ENCODE measurements at places on chromosomes 6 and 20.

- no peak overlapping the region for H3K4me3 ChIP-seq
- DNase-seq, result no peak
- H3K27ac ChIP-seq, result no peak overlapping the region
- H3K4me1 ChIP-seq, result no peaks in the 10 kb centered on the region
- H3K27me3 ChIP-seq, result peaks cover 20% of the 10 kb centered on the region
Measured at GRCh38 chr6:13827032-13827431, 12.7 kb upstream of the MCUR1 start.

DNA sequence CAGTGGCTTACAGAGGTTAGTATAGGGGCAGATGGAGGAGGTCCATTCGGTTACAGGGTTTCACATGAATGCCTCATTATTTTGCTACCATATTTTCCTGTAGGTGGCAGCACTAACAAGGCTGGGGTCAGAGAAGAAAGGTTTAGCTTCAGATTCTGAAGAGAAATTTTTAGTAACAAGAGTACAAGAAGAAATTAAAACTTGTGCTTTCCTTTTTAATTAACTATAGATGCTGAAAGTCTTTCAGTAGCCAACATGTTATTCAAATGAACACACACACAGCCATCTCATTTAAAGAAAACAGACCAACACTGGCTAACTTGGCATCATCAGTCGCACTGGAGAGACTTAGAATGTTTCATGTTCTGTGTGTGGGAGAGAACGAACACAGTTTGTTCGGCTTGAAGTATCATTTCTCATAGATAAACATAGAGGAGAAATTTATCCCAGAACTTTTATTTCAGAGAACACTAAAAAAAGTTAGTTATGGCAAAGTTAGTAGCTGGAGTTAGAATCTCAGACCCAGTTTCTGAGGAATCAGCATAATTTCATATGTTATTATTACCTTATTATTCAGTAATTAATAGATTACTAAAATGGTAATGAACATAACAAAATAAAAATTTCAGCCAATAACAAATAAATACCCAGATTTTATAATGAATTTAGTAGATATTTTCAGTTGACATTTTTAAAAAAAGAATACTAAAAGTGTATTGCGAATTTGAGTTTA, 314.0 kb upstream of the RSPO3 start:
- no peaks in the 10 kb centered on the region for H3K36me3 ChIP-seq
- no peak for DNase-seq
- H3K4me3 ChIP-seq, result no peak overlapping the region
- H3K4me1 ChIP-seq, result no peaks in the 10 kb centered on the region
- no peak overlapping the region for H3K27ac ChIP-seq

GRCh38 chr20:20517296-20517695, 149.4 kb downstream of the INSM1 start:
- H3K27ac ChIP-seq, result no peak overlapping the region
- no peak for DNase-seq
- no peak overlapping the region for H3K4me3 ChIP-seq
- H3K27me3 ChIP-seq, result no peaks in the 10 kb centered on the region
- H3K36me3 ChIP-seq, result peaks cover 85% of the 10 kb centered on the region

- H3K36me3 ChIP-seq, result no peaks in the 10 kb centered on the region
- DNase-seq, result no peak
- no peaks in the 10 kb centered on the region for H3K4me1 ChIP-seq
- H3K27ac ChIP-seq, result no peak overlapping the region
- H3K4me3 ChIP-seq, result no peak overlapping the region
- H3K27me3 ChIP-seq, result peaks cover 8% of the 10 kb centered on the region
Measured at GRCh38 chr6:154106251-154106650, 67.2 kb downstream of the OPRM1 start.

GRCh38 chr6:152700427-152700826, 2.7 kb downstream of the MYCT1 start:
- no peak for DNase-seq
- H3K27me3 ChIP-seq, result peaks cover 18% of the 10 kb centered on the region
- H3K36me3 ChIP-seq, result no peaks in the 10 kb centered on the region
- no peak overlapping the region for H3K4me3 ChIP-seq
- no peak overlapping the region for H3K27ac ChIP-seq

DNA sequence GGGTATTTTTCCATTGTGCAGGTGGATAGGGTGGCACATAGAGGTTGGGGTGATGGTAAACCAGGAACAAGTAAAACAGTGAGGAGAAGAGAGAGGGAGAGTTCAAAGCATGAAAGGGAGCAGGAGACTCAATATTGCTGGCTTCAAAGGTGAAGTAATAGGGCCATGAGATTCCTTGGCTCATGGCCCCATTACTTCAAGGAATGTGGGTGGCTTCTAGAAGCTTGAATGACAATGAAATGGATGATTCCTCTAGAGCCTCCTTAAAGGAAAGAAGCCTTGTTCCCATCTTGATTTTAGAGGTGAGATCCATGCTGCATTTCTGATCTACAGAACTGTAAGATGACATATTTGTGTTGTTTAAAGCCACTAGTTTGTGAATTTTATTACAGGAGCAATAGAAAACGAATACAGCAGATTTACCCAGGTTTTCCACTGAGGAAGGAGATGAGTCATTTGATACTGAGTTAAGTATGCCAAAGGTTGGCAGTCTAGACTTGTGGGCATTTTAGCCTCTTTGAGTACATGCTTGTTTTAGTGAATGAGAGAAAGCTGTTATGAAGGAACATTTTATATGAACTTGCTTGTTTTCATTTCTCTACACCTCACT, 110.4 kb downstream of the PLCB4 start:
- no peak overlapping the region for H3K4me3 ChIP-seq
- no peaks in the 10 kb centered on the region for H3K4me1 ChIP-seq
- DNase-seq, result no peak

GRCh38 chr6:11535801-11536230, 1.7 kb upstream of the TMEM170B start:
- no peaks in the 10 kb centered on the region for H3K27me3 ChIP-seq
- H3K4me1 ChIP-seq, result peaks cover 7% of the 10 kb centered on the region
- no peak overlapping the region for H3K27ac ChIP-seq
- H3K4me3 ChIP-seq, result peak overlapping the region; percentile 8
- H3K36me3 ChIP-seq, result no peaks in the 10 kb centered on the region

DNA sequence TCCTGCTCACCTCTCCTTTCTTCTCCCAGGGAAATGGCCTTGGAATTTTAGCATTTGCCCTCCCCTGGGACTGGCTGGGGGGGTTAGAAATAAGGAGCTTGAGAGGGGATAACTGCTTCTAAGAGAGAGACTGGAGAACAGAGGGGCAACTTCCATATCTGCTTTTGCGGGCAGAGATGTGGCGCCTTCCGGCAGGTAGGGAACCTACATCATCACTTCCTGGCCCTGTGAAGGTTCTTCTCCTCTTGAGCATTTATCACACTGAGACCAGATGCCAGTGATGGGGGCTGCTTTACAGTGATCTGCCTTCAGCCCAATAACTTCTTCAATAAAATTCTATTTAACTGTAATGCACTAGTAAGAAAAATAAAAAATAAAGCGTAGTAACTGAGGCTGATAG, 48.1 kb downstream of the TBC1D7 start:
- H3K27me3 ChIP-seq, result no peaks in the 10 kb centered on the region
- H3K4me1 ChIP-seq, result peaks cover 40% of the 10 kb centered on the region
- no peak overlapping the region for H3K4me3 ChIP-seq
- no peaks in the 10 kb centered on the region for H3K36me3 ChIP-seq
- no peak for DNase-seq
- H3K27ac ChIP-seq, result no peak overlapping the region

- peaks cover 36% of the 10 kb centered on the region for H3K4me1 ChIP-seq
- DNase-seq, result no peak
- no peaks in the 10 kb centered on the region for H3K27me3 ChIP-seq
- no peak overlapping the region for H3K4me3 ChIP-seq
- H3K27ac ChIP-seq, result no peak overlapping the region
Measured at GRCh38 chr6:5305968-5306626, 44.8 kb downstream of the FARS2 start.

DNA sequence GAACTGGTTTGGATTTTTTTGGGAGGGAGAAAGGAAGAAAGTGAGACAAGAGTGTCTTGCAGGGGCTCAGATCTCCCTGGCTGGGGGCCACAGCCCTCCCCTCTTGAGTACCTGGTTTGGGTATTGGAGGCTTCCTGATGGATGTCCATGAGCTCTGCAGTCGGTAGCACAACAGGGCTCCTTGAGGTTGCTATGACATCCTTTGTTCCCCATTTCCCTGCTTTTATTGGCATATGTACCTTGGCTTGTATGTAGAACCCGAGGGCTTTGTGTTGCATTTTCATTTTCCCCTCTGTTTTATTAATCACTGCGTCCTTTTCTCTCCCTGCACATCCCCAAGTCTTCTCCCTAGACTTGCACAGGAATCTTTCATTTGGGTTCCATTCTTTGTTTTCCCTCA, 355.5 kb upstream of the TSHZ2 start:
- H3K27ac ChIP-seq, result no peak overlapping the region
- H3K27me3 ChIP-seq, result peaks cover 11% of the 10 kb centered on the region
- peaks cover 6% of the 10 kb centered on the region for H3K4me1 ChIP-seq
- H3K4me3 ChIP-seq, result no peak overlapping the region
- no peak for DNase-seq

- peak overlapping the region; percentile 96 for H3K27ac ChIP-seq
- H3K4me1 ChIP-seq, result peaks cover 31% of the 10 kb centered on the region
- H3K27me3 ChIP-seq, result no peaks in the 10 kb centered on the region
- no peak overlapping the region for H3K4me3 ChIP-seq
- DNase-seq, result no peak
Measured at GRCh38 chr6:2959909-2960719, 11.3 kb downstream of the SERPINB6 start.

DNA sequence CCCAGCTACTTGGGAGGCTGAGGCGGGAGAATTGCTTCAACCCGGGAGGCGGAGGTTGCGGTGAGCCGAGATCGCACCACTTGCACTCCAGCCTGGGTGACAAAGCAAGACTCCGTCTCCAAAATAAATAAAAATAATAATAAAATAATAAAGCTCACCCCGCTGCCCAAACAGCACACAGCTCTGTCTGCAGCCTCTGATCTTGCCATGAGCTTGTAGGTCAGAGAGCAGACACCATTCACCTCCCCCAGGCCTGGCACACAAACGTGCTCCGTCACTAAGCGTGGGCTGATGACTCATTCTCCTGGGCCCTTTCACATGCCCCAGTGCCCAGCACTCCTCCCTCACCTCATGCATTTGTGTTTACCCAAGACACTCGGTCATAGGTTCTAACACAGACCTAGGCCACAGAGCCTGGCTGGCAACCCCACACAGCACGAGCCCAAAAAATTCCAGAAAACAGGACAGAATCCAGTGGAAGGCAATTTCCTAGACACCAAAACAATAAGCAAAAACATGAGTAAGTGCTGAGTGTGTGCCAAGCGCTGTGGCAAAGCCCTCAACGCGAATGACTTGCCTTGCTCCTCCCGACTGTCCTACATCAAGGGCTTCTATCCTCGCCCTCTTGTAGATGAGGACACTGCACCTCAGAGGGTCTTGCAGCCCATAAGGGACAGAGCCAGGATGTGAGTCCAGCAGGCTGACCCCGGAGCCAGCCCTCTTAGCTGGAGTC, 18.0 kb downstream of the ATP9A start:
- H3K4me3 ChIP-seq, result no peak overlapping the region
- no peak for DNase-seq
- no peak overlapping the region for H3K27ac ChIP-seq
- peaks cover 6% of the 10 kb centered on the region for H3K27me3 ChIP-seq
- no peaks in the 10 kb centered on the region for H3K36me3 ChIP-seq

DNA sequence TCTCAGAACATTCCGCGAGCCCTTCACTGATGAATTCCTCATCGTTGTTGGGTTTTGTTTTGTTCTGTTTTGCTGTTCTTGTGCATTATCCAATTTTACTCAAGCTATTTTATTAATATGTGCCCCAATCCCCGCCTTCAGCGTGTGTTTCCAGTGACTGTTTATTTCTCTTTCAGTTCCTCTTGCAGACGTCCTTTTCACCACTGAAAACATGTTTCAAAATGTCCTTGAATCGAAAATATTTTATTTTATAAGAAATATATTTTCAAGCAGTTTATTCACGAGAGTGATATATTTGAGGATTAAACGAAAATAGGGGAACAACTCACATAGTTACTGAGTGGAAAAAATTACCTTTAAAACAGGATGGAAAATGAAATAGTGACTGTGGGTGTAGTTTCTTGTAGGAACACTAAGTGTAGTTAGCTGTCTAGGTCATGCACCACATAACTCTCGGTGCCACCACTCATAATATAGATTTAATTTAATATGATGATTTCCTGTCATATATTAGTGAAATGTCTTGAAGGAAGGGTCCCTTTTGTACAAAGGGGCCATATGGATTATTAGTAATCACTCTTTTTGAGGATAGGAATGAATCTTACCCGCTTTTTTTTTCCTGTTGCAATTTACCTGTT, 45.3 kb upstream of the HDDC2 start:
- no peaks in the 10 kb centered on the region for H3K4me1 ChIP-seq
- H3K27me3 ChIP-seq, result no peaks in the 10 kb centered on the region
- H3K36me3 ChIP-seq, result no peaks in the 10 kb centered on the region
- no peak overlapping the region for H3K27ac ChIP-seq

GRCh38 chr20:5513975-5514516, 197.3 kb upstream of the PROKR2 start:
- H3K27me3 ChIP-seq, result no peaks in the 10 kb centered on the region
- no peak overlapping the region for H3K4me3 ChIP-seq
- DNase-seq, result no peak

GRCh38 chr20:16474363-16474762, 98.9 kb downstream of the KIF16B start:
- no peak overlapping the region for H3K4me3 ChIP-seq
- H3K36me3 ChIP-seq, result peaks cover 11% of the 10 kb centered on the region
- peaks cover 6% of the 10 kb centered on the region for H3K4me1 ChIP-seq

GRCh38 chr6:146244630-146245143, 215.8 kb downstream of the GRM1 start:
- no peaks in the 10 kb centered on the region for H3K4me1 ChIP-seq
- no peak overlapping the region for H3K4me3 ChIP-seq
- no peaks in the 10 kb centered on the region for H3K36me3 ChIP-seq
- H3K27me3 ChIP-seq, result peaks cover 2% of the 10 kb centered on the region
- DNase-seq, result no peak

GRCh38 chr6:157273756-157274470, 49.4 kb downstream of the TMEM242 start:
- H3K4me3 ChIP-seq, result peak overlapping the region; percentile 96
- no peaks in the 10 kb centered on the region for H3K27me3 ChIP-seq
- no peaks in the 10 kb centered on the region for H3K36me3 ChIP-seq
- peaks cover 11% of the 10 kb centered on the region for H3K4me1 ChIP-seq
- peak; percentile 74 for DNase-seq

DNA sequence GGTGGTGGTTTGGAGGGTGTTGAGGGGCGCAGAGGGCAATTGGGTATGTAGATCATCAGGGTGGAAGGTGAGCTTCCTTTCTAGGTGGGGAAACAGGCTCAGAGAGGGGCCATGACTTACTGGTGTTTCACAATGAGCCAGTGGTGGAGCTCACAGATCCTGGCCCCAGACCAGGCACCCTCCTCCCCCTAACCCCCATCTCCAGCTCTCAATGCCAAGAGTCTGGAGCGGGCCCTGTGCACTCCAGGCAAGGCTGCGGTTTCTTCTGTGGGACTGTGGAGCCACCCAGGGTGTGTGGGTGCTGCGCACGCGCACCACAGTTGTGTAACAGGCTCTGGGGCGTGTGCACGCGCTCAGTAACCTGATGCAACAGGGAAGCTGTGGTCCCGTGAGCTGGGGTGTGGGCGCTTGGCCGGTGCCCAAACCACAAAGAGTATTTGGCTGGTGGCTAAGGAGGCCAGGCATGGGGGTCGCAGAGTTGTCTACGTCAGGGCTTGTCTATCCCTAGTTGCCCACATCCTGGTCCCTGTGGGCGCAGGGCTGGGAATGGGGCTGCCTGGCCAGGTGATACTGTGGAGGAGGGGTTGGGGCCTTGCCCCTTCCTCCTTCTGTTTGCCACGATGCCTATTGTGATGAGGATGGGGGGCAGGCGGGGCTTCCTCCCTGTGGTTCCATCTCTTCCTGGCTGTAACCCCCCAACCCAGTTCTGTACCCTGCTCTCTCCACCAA, 37.5 kb upstream of the MRPS18A start:
- DNase-seq, result peak; percentile 77
- peaks cover 14% of the 10 kb centered on the region for H3K4me1 ChIP-seq
- H3K36me3 ChIP-seq, result no peaks in the 10 kb centered on the region
- H3K27ac ChIP-seq, result peak overlapping the region; percentile 92

Measured in naive thymus-derived CD8-positive, alpha-beta T cell (primary cell).